ENCODE measurements at places on chromosomes 2 and 18.

- DNase-seq, result no peak
Measured at GRCh38 chr18:23943104-23943503, 71.5 kb upstream of the TTC39C start.

- DNase-seq, result no peak
Measured at GRCh38 chr2:230153390-230153976, 66.3 kb downstream of the SP110 start.

GRCh38 chr2:16604236-16604635 is 61.4 kb downstream of the CYRIA start:
- DNase-seq, result no peak

DNA sequence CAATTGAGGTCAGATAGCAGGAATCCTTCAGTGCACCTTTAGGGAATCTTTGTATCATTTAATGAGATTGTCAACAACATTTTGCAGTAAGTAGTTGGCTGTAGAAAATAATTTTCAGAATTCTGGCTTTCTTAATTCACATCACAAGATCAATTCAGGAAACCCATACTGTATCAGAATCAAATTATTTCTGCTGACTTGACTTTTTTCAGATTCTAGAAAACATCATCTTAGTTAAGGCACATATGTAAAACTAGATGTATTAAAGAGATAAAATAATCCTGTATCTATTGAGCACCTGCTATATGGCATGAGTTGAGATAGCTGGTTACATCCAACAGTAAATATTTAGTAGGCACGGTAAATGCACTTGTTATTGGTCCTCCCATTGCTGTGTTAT is 791.4 kb downstream of the TDRD15 start:
- no peak for DNase-seq

GRCh38 chr2:72963423-72964145 is 46.3 kb downstream of the EMX1 start:
- no peak for DNase-seq

DNA sequence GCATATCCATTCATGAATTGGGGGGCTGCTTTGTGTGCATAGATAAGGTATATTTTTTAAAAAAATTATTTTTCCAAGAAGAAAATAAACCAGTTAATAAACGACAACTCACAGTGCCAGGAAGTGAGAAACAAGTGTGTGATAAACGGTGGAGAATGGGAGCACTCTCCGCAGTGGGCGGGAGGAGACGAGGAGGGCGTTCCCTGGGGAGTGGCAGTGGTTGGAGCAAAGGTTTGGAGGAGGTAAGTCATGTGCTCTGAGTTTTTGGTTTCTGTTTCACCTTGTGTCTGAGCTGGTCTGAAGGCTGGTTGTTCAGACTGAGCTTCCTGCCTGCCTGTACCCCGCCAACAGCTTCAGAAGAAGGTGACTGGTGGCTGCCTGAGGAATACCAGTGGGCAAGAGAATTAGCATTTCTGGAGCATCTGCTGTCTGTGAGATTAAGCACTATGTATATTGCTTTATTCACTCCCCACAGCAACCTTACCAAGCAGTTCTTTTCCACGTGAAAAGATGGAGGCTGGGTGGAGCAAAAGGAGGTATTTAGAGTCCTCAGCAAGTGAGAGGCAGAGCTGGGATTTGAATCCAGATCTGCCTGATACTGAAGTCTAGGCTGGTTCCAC is 27.0 kb upstream of the CASP8 start:
- DNase-seq, result peak; percentile 79

DNA sequence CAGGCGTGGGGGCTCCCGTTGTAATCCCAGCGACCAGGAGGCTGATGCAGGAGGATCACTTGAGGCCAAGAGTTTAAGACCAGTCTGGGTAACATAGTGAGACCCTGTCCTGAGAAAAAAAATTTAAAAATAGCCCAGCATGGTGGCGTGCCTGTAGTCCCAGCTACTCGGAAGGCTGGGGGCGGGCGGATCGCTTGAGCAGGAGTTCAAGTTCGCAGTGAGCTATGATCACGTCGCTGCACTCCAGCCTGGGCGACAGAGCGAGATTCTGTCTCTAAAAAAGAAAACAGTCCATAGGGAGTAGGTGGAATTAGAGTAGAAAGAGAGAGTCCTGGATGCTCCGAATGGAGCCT is 325 bp upstream of the TTLL4 start:
- no peak for DNase-seq

- DNase-seq, result no peak
Measured at GRCh38 chr2:42510191-42510590, 16.4 kb upstream of the KCNG3 start.

GRCh38 chr2:45825001-45825651 is 173.7 kb downstream of the PRKCE start:
- DNase-seq, result no peak

DNA sequence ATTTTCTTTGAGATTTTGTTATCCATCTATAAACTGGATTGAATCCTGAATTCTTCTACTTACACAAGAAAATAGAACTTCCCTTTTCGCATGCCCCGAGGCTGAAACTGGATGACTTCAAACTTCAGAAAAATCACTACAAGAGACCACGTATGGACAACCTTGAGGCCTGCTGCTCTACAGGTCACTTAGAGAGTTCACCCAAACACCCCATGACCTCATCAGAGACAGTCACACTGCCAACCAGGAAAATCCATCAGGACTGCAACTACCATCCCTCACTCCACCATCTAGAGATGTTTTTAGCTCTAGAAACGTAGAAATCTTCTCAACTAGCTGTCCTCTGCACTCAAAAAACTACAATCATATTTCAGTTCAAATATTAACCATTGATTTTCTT is 18.6 kb upstream of the GPC1 start:
- DNase-seq, result no peak

DNA sequence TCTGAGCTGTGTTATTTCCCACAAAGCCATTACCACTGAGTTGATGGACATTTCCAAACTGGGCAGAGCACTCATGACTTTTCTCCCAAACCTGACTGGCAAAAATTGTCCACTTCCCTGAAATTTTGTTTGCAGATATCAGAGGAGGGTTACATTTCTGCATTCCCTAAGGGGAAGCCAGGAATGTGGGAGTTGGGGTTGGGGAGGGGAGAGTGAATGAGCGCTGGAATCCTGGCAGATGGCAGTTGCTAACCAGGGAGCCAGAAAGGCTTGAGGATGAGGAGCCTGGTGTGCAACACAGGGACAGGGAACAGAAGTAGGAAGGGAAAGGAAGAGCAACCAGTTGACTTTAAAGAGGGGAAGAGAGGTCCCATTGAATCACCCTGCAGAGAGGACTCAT is 14.0 kb upstream of the CCNYL1 start:
- DNase-seq, result no peak

GRCh38 chr2:170291474-170291873 is 113.5 kb downstream of the MYO3B start:
- DNase-seq, result no peak

DNA sequence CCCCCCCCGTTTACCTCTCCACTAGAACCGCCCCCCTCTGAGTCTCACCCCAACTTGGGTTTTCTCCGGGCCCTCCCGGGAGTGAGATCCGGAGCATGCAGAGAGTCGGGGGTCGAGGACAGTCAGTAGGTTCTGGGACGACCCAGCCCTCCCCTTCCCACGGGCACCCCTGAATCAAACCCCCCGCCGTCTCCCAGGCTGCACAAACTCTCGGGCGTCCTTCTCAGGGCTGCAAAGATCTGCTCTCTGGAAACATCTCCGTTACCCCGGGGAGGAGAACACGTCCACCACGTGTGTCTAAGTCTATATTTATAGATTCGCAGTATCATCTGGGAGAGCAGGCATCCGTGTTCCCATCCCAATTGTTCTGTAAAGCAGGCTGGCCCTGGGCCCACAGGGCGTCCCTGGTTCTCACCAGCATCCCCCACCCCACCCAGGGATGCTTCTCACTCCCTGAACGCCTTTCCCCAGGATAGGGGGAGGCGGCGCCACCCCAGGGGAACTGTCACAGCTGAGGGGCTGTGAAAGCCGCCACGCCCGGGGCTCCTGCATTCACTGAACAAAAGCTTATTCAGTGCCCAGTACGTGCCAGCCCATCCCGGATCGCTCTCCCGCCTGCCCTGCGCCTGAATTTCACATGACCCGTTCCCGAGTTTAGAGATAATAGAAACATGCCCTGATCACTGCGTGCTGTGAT is 765 bp upstream of the DIPK1C start:
- DNase-seq, result no peak

GRCh38 chr2:131077966-131078365 is 15.3 kb downstream of the FAM168B start:
- no peak for DNase-seq

GRCh38 chr2:96530144-96530430 is 6.5 kb upstream of the ARID5A start:
- no peak for DNase-seq

- DNase-seq, result no peak
Measured at GRCh38 chr2:161113693-161114575, 46.3 kb upstream of the TANK start.
